ENCODE measurements at places on chromosomes 16 and 17.
A peak's percentile ranks its signal among the peaks of the same experiment; 100 is the strongest.

- DNase-seq = no peak
Observed at GRCh38 chr16:85480727-85481101, 132.4 kb upstream of the GSE1 start.

- DNase-seq = no peak
Observed at GRCh38 chr16:58500430-58501241, 693 bp downstream of the NDRG4 start.

DNA sequence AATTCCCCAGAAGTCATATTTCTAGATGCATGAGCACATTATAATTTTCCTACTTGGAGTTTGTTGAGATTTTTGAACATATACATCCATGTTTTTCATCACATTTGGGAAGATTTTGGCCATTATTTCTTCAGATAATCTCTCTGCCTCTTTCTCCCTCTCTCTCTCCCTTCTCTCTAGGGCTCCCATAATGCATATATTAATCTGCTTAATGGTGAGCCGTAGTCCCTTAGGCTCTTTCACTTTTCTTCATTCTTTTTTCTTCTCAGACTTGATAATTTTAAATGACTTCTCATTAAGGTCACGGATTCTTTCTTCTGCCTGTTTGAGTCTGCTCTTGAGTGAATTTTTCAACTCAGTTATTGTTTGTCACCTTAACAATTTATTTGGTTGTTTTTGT is 101.5 kb downstream of the IRX3 start:
- DNase-seq = no peak

DNA sequence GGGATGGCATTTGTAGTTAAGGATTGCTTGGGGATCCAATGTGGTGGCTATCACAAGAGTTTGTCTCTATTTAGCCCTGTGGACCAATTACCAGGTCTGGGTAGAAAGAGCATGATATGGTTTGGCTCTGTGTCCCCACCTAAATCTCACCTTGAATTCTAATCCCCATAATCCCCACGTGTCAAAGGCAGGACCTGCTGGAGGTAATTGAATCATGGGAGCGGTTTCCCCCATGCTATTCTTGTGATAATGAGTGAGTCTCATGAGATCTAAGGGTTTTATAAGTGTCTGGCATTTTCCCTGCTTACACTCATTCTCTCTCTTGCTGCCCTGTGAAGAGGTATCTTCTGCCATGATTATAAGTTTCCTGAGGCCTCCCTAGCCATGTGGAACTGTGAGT is 86.4 kb upstream of the HS3ST4 start:
- DNase-seq = no peak

- no peak for DNase-seq
Observed at GRCh38 chr16:2009164-2009711, 383 bp downstream of the ZNF598 start.

DNA sequence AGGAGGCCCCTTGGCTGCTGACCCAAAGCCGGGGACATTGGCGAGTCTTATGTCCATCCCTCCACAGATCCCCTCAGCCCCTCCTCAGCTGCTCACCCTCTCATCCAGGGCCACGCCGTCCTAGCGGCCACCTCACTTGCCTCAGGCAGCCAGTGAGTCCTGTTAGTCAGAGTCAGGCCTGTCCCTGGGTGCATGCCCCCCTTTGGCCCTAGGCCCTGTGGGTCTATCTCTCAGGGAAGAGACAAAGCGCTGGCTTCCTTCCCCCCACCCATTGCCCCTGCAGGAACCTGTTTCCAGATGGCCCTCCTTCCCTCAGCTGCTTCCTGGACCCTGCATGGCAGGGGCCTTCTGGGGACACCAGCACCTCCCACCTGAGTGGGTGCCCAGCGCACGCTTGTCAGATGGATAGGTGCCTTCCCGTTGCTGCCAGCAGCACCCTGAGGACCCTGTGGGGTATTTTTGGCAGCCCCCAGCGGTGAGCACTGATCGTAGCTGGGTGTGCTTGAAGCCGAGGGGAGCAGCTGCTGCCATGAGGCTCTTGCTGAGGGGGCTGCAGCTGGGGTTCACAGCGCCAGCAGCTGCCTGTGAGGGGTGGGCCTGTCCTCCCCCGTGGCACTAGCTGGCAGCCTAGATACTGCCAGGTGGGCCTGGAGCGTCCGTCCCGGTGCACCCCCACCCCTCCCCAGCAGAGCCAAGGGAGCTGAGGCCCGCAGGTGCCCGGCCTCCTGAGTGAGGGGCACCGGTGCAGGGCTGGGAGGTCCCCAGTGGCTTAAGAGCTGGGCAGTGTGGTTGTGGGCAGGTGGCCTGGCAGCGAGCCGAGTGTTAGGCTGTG is 8.4 kb downstream of the DBNDD1 start:
- no peak for DNase-seq

GRCh38 chr17:13597723-13598347 is 3.9 kb downstream of the HS3ST3A1 start:
- DNase-seq = peak; percentile 12

GRCh38 chr17:77535435-77535834 is 394.7 kb downstream of the SEC14L1 start:
- peak; percentile 33 for DNase-seq

DNA sequence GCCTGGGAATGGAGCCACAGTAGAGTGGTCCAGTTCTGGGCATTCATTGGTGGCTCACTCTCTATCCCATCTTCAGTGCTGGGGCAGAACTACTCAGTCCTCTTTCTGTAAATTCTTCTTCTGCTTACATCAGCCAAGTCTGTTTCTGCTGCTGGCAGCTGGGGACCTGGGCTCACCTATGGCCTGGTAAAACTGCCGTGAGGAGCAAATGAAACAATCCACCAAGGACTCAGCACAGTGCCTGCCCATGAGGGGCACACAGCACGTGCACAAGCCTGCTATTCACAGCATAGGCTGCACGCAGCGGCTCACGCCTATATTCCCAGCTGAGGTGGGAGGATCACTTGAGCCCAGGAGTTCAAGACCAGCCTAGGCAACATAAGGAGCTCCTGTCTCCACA is 30.9 kb upstream of the SNN start:
- no peak for DNase-seq

DNA sequence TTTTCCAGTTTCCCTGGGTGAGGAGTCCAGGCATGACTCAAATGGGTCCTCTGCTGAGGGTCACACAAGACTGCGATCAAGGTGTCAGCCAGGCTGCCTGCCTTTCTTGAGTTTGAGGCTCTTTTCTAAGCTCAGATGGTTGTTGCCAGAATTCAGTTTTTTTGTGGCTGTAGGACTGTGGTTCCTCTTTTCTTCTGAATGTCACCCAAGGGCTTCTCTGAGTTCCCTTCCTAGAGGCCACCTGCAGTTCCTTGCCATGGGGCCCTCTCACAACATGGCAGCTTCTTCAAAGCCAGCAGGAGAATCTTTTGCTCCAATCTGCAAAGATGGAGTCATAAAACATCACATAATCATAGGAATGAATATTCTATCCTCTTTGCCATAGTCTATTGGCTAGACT is 17.5 kb downstream of the LIMD2 start:
- DNase-seq = no peak

DNA sequence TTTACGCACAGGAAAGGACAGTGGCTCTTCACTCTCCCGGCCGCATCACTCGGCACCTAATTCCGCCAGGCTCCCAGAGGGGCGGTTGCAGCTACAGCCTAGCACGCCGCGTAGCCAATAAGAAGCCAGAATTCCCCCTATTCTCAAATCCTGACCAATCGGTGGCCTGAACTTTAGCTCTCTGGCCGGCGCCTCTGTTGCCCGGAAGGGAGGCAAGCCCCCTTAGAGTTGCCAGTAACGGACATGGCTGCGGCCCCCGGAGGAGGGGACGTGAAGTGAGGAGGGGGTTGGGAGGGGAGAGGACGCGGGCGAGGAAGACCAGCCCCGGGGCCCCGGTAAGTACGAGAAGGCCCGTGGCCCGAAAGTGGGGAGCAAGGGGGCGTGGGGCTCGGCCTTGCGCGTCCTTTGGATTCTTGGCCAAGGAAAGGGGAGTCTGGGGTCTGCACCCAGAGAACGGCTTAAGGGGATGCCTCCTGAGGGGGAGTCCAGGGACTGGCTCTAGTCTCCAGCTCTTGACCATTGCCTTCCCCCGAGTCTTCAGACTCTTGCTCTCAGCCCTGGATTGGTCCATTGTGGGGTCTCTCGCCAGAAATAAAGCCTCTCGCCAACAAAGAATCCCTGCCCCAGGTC is at the start of gene TMEM94:
TMEM94 (plus strand) TSS at position 219 of the 630 bp plus-strand sequence. CDS start 15,271 bp downstream, outside the sequence.
- DNase-seq = peak; percentile 98

GRCh38 chr17:18280766-18281371 is 20.4 kb downstream of the MIEF2 start:
- no peak for DNase-seq

DNA sequence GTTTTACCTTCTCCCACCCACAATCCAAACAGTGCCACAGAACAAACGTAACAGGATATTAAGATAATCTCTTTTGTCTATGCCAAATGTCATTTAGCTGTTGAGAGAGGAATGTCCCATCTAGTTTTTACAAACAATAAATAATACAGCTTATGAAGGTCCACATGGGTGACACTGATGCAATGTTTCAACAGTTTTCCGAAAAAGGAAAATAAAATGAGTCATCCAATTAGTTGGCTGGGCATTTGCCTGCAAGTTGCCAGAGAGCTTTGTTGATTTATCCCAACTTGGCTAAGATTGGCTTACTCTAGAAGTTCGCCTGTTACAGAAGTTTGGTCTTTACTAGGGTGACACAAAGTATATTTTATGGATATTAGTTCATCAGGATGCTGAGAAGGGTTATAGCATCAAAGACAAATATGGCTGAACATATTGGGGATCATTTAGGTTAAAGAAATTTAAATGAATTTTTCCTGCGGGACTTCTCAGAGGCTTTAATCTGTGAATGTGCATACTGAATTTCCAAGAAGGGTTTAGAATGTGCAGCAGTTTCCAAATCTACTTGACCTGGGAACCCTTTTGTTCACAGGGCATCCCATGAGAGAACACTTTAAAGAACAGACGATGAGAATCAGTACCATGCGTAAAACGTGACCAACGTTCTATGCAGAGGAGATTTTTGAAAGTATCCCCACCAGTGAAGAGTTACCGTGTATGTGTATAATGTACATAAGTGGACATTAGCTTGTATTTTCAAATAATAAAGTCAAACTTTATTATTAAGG is 73.1 kb downstream of the CDH13 start:
- DNase-seq = peak; percentile 43

GRCh38 chr17:76710863-76711611 is at the start of gene MXRA7:
Gene MXRA7, minus strand, starts transcription at chr17:76710965. Its CDS starts 19 bp downstream, at chr17:76710946.
- peak; percentile 58 for DNase-seq

DNA sequence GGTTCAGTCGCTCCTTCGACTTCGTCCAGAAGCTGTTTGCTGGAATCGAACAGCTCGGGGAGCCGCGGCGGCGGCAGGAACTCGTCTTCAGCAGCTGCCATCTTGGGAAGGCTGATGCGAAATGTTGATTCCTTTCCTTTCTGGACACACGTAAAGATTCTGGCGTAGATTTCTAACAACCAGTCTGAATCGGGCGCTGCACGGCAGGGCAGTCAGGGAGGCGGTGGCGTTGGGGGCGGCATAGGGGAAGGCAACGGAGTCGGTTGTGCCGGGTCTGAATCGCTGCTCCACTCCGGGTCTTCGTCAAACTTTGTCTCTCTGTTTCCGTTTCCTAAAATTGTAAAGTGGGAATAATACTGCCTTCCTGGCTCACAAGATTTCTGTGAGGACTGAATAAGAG is 30.3 kb downstream of the TEX14 start:
- no peak for DNase-seq

- no peak for DNase-seq
Observed at GRCh38 chr17:72308744-72309385, 188.0 kb downstream of the SOX9 start.

DNA sequence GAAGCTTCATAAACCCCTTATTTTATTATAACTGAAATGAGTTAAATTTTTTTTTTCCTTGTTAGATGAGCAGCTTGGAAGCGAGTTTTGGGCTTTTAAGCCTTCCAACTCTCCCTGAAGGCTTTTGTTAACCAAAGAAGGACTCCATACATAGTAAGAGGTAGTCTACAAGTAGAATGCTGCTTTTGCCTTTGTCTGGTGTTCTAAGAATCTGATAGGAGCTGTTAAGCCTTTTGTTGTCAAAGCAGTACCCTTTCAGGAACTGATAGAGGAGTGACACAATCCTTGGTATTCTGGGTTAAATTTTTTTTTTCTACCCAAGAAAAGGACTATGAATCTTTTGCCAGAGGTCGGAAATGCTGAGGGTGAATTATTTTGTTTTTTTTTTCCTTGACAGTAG is 26.1 kb downstream of the MAP2K4 start:
- no peak for DNase-seq

DNA sequence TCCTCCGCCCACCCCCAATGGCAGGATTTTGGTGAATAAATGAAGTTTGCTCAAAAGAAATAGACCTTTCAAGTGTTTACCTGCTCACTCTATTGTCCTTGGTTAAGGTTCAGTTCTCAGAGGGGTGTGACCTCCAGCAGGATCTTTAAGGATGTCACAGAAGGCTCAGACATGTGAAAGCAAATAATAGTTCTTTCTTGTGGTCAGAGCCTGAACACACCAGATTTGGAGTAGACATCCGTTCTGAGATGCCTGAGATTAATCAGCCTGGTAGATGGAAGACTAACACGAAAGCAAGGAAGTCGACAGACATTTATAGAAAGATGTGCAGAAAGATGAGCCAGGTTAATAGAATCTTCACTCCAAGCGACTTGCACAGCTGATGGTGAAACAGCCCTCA is 557.9 kb upstream of the CDH11 start:
- DNase-seq = no peak

DNA sequence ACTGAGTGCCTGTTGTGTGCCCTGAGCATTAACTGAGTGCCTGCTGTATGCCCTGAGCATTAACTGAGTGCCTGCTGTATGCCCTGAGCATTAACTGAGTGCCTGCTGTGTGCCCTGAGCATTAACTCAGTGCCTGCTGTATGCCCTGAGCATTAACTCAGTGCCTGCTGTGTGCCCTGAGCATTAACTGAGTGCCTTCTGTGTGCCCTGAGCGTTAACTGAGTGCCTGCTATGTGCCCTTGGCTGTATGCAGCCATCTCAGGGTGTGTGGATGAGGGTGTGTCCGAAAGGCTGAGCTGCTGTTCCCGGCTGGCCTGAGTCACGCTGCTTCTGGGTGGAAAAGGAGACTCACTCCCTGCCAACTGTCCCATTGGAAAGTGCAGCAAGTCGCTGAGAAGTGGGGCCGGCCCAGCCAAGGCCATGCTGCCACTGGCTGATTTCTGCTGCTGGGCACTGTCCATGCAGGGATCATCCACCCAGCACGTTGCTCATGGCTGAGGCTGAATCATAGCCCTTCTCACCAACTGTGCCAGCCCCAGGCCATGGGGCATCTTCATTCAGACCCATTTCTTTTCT is 113.8 kb downstream of the OR1D5 start:
- DNase-seq = no peak

- DNase-seq = no peak
Observed at GRCh38 chr16:14018851-14019250, 52.3 kb upstream of the MRTFB start.

DNA sequence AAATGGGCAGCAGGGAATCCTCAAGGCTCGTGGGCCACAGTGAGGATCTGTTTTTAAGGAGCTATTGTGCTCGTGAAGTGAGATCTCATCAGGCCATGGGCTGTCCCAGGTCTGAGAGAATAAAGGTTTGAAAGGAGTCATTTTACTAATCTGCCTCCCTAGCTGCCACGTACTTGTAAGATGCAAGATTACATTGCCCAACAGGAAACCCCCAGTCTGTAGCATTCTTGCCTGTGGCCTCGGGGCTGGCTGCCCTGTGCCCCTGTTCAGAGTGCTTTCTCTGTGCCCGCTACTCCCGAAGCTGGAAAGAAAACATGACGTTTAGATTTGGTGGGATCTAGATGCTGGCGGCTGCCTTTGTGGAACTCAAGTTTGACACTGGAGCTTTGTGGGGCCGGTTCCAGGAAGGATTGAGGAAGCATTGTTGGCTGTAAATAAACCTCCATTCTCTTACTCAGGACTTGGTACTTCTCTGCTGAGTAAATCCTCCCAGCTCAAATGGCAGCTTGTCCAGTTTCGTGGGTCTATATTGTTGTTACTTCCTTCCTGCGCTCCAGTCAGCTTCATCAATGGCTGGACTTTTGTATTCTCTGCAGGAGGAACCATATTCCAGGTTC is 21.2 kb downstream of the SAP30BP start:
- no peak for DNase-seq

Data from prostate gland (tissue), 2 donors.